ENCODE measurements at places on chromosomes 12 and 14. TPM values are rescaled to one million over a fixed set of nuclear protein-coding genes. Genes with fewer than 3 reads are reported as not detected.

The PRH2 gene
- not detected for total RNA-seq

The DDX11 gene
- 3.6 TPM for total RNA-seq

- no peak for DNase-seq
These were observed 26.5 kb downstream of the PPP1R13B start for GRCh38 chr14:103820908-103821307.

DNA sequence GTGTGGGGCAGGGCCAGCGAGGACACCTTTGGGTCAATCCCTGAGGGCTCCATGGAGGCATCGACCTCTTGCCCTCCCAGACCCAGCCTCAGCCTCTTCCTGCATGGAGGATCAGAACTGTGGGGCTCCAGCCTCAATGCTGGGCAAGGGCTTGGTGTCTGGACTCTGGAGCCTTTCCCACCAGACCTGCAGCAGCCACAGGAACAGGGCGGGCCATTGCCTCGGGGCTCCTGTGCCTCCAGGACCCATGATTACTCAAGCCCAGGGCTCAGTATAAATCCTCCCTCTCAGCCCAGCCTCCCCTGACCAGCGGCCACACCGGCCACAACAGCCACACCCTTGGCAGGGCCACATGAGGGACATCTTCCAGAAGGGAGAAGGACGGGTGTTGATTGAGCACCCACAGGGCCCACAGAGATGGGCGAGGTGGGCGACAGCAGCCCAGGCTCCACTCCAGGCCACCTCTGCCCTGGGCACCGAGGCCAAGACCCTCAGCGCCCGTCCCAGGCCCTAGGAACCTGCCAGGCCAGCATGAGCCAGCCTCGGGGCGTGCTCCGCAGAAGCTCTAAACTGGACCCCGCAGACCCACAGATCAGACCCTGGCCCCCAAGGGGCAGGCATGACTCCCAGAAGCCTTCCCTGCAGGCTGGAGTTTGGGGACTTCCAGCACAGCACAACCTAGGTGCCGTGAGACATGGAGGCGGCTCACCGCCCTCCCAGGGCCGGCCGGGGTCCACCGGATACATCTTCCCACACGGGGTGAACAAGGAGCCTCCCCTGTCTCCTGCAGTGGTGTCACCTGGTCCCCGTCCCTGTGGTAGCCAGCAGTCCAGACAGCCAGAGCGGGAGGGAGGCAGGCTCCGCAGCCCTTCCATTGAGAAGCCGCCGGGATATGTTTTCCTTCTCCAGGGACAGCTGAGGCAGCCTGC lies 25.1 kb downstream of the NCOR2 start:
- no peak for DNase-seq

The PTGR2 gene
- 35.7 TPM for total RNA-seq
